Mammary microvascular endothelial cell (primary cell): ENCODE measurements at places on chromosomes 16 and 17. TPM values are rescaled to one million over a fixed set of nuclear protein-coding genes. Genes with fewer than 3 reads are reported as not detected.

RNU2-1 gene
- not detected in 2 replicates for total RNA-seq

ESRP2 gene
- total RNA-seq = 0.33 and 0.54 TPM in 2 replicates

MON1B gene
- 23.7 and 26.4 TPM in 2 replicates for total RNA-seq

MINK1 gene
- 30.3 and 30.9 TPM in 2 replicates for total RNA-seq

GP1BA gene
- total RNA-seq = 0.05 TPM in 1 of 2 replicates, not detected in the other

RGS9 gene
- 0.33 and 0.64 TPM in 2 replicates for total RNA-seq

CLTC gene
- total RNA-seq = 369 and 394 TPM in 2 replicates

TP53TG3C gene
- not detected in 2 replicates for total RNA-seq

MT1H gene
- total RNA-seq = not detected in 2 replicates

C16orf92 gene
- not detected in 2 replicates for total RNA-seq

CALB2 gene
- total RNA-seq = 0.20 TPM in 1 of 2 replicates, not detected in the other

P3H4 gene
- total RNA-seq = 28.8 and 30.7 TPM in 2 replicates

NXN gene
- 10.7 and 12.6 TPM in 2 replicates for total RNA-seq

SLC13A5 gene
- total RNA-seq = not detected in 2 replicates

CIBAR2 gene
- total RNA-seq = not detected in 2 replicates

TAF15 gene
- 21.8 and 28.8 TPM in 2 replicates for total RNA-seq

SLC5A11 gene
- not detected in 2 replicates for total RNA-seq

KRT12 gene
- not detected in 2 replicates for total RNA-seq

SULT1A1 gene
- 4.7 and 6.5 TPM in 2 replicates for total RNA-seq

PABPN1L gene
- total RNA-seq = not detected in 2 replicates

FOXC2 gene
- 3.1 and 4.8 TPM in 2 replicates for total RNA-seq

TMEM238L gene
- total RNA-seq = not detected in 2 replicates

TNS4 gene
- total RNA-seq = 0.53 TPM in 1 of 2 replicates, not detected in the other

CA5A gene
- not detected in 2 replicates for total RNA-seq

HSPB9 gene
- not detected in 2 replicates for total RNA-seq

CMTM2 gene
- total RNA-seq = not detected in 2 replicates

SEZ6L2 gene
- total RNA-seq = 0.27 and 0.74 TPM in 2 replicates

NHLRC4 gene
- total RNA-seq = 0.59 and 0.67 TPM in 2 replicates

PLXDC1 gene
- total RNA-seq = not detected in 2 replicates

ZCCHC14 gene
- 5.4 and 5.9 TPM in 2 replicates for total RNA-seq

CETP gene
- total RNA-seq = 24.0 and 30.0 TPM in 2 replicates

GRAPL gene
- total RNA-seq = 13.8 and 14.4 TPM in 2 replicates

NPIPB6 gene
- total RNA-seq = 0.20 TPM in 1 of 2 replicates, not detected in the other

CBLN1 gene
- total RNA-seq = not detected in 2 replicates

LRRC46 gene
- 0.10 TPM in 1 of 2 replicates, not detected in the other for total RNA-seq

SLC2A4 gene
- total RNA-seq = 0.10 and 0.13 TPM in 2 replicates

CLEC19A gene
- not detected in 2 replicates for total RNA-seq

PIMREG gene
- 36.1 and 37.6 TPM in 2 replicates for total RNA-seq

APOBR gene
- not detected in 2 replicates for total RNA-seq

NECAB2 gene
- not detected in 2 replicates for total RNA-seq

KRTAP2-1 gene
- total RNA-seq = not detected in 2 replicates

CDK12 gene
- 21.5 and 23.2 TPM in 2 replicates for total RNA-seq

KCTD19 gene
- total RNA-seq = under 0.01 TPM in 1 of 2 replicates, not detected in the other

SLC6A2 gene
- total RNA-seq = not detected in 2 replicates

SSTR5 gene
- total RNA-seq = not detected in 2 replicates

TBC1D28 gene
- not detected in 2 replicates for total RNA-seq

VPS35 gene
- total RNA-seq = 84.8 and 128 TPM in 2 replicates

BEAN1 gene
- total RNA-seq = not detected in 2 replicates

KIF18B gene
- total RNA-seq = 16.4 and 18.6 TPM in 2 replicates

GLTPD2 gene
- total RNA-seq = not detected in 2 replicates

KRTAP3-2 gene
- not detected in 2 replicates for total RNA-seq

GALR2 gene
- 0.13 TPM in 1 of 2 replicates, not detected in the other for total RNA-seq

NMT1 gene
- total RNA-seq = 78.5 and 91.4 TPM in 2 replicates

PYY gene
- total RNA-seq = not detected in 2 replicates
